ENCODE measurements at places on chromosomes 5 and 9. TPM values are rescaled to one million over a fixed set of nuclear protein-coding genes. Genes with fewer than 3 reads are reported as not detected.

GRCh38 chr5:345404-346195, 24.1 kb downstream of the AHRR start:
- H3K4me1 ChIP-seq, result no peaks in the 10 kb centered on the region
- no peaks in the 10 kb centered on the region for H3K36me3 ChIP-seq
- H3K27me3 ChIP-seq, result no peaks in the 10 kb centered on the region
- no peak overlapping the region for H3K27ac ChIP-seq

GRCh38 chr5:81183811-81184748, 49.0 kb upstream of the CKMT2 start:
- DNase-seq, result no peak
- no peak overlapping the region for H3K4me3 ChIP-seq
- H3K27ac ChIP-seq, result no peak overlapping the region

The SPINK1 gene
- 1,597 TPM for polyA plus RNA-seq

The CFAP90 gene
- polyA plus RNA-seq, result not detected

GRCh38 chr5:103829585-103829984, 267.0 kb upstream of the NUDT12 start:
- H3K4me3 ChIP-seq, result no peak overlapping the region
- H3K27me3 ChIP-seq, result no peaks in the 10 kb centered on the region
- H3K4me1 ChIP-seq, result no peaks in the 10 kb centered on the region
- H3K27ac ChIP-seq, result no peak overlapping the region
- no peaks in the 10 kb centered on the region for H3K36me3 ChIP-seq

GRCh38 chr9:99881769-99882168, 24.7 kb upstream of the STX17 start:
- no peaks in the 10 kb centered on the region for H3K27me3 ChIP-seq
- DNase-seq, result no peak
- no peaks in the 10 kb centered on the region for H3K4me1 ChIP-seq
- no peak overlapping the region for H3K27ac ChIP-seq
- no peaks in the 10 kb centered on the region for H3K36me3 ChIP-seq
- no peak overlapping the region for H3K4me3 ChIP-seq

Measured in small intestine (tissue), 16 donors.